ENCODE measurements at places on chromosomes 4 and X. TPM values are rescaled to one million over a fixed set of nuclear protein-coding genes. Genes with fewer than 3 reads are reported as not detected.

RXFP1 gene
- polyA plus RNA-seq: 0.30 TPM

REPS2 gene
- polyA plus RNA-seq: 9.5 TPM

SOWAHB gene
- 0.07 TPM for polyA plus RNA-seq

TCEAL5 gene
- polyA plus RNA-seq: 10.5 TPM

FAM199X gene
- 13.2 TPM for polyA plus RNA-seq

Data from muscle of arm (tissue), 14 donors.